ENCODE measurements at places on chromosomes 5 and 9.
A peak's percentile ranks its signal among the peaks of the same experiment; 100 is the strongest.

- DNase-seq = no peak
Observed at GRCh38 chr9:19446361-19446861, 37.6 kb downstream of the ACER2 start.

DNA sequence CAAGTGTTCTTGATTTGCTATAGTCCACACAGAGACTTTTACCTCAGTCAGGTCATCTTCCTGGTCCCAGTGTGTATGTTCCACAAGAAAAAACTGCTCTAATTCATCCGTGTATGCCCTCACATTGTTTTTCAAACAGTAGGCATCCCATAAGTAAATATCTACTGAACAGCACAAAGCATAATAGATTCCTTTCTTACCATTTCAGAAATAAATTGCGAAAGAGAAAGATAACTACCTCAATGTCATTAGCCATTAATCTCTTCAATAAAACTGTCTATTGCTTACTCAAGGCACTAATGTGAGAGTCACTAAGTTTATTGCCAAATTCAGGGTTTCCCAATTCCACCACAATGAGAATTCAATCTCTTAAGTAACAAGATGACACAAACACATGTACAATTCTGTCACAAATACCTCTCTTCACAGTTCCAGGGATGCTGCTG lies 9.6 kb downstream of the FBXW2 start:
- no peak for DNase-seq

- DNase-seq = no peak
Observed at GRCh38 chr9:134200730-134201129, 36.4 kb upstream of the RNU6ATAC start.

DNA sequence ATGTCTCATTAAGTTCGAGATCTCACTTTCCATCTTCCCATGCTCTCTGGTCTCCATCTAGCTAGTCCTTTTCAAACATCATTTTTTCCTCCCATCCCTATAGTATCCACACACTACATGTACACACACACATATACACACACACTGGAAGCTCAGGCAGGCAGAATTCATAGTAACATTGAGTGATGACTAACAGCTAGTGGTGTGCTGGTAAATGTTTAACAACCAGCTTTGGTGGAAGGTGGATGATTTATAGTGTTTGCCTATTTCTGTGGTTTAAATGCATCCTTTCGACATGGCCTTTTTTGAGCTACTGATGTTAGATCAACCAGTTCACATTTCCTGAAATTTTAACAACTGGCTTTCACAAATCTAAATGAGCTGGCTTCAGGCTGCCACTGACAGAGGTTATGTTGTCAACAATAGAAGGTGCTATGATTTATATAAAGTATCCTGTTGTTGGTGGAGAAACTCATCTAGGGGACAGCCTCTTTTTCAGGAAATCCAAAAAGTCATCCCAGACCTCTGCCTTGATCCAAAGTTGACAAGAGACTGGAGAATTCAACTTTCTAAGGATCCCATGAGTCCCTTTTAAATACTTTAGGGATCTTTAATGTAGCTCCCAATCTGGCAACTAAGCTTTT lies 117.8 kb downstream of the CCDC192 start:
- no peak for DNase-seq

- no peak for DNase-seq
Observed at GRCh38 chr9:34385561-34386230, 9.0 kb upstream of the MYORG start.

DNA sequence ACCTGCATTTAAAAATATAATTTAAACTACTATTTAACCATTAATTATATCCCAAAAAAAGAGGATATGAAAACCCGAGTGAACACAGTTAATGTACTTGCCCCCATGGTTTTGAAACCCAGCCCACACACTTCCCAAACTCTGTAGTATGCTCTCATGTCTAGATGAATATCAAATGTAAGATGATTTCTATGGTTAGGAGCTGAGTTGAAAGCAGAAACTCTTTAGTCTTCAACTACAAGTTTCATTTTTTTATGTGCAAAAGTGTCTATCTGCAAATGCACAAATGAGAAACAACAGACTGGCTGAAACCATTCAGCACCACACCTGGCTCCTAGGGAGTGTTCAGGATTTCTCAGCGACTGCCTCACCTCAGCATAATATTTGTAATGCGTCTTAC lies 183.3 kb downstream of the SEMA5A start:
- no peak for DNase-seq

GRCh38 chr9:19181561-19181960 lies 48.9 kb upstream of the DENND4C start:
- no peak for DNase-seq

DNA sequence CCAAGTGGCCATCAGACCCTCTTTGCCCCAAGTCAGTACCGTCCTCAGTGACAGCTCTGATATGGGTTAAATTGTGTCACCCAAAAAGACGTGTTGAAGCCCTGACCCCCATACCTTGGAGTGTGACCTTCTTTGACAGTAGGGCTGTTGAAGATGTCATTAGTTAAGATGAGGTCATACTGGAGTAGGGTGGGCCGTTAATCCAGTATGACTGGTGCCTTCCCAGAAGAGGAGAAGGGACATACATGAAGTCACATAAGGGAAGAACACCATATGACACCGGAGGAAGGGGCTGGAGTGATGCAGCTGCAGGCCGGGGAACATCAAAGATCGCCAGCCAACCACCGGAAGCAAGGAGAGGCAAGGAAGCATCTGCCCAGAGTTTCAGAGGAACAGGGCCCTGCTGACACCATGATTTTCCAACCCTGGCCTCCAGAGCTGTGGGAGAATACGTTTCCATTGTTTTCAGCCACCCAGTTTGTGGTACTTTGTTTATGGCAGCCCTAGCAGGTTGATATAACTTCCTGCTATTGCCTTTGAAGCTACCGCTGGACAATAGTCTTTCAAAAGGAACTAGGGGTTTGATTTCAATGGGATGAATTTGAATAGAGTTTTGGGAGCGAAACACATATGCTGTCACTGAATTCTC lies 36.4 kb upstream of the CPEB4 start:
- no peak for DNase-seq

GRCh38 chr5:112717506-112718082 lies 20.1 kb upstream of the APC start:
- DNase-seq = no peak

DNA sequence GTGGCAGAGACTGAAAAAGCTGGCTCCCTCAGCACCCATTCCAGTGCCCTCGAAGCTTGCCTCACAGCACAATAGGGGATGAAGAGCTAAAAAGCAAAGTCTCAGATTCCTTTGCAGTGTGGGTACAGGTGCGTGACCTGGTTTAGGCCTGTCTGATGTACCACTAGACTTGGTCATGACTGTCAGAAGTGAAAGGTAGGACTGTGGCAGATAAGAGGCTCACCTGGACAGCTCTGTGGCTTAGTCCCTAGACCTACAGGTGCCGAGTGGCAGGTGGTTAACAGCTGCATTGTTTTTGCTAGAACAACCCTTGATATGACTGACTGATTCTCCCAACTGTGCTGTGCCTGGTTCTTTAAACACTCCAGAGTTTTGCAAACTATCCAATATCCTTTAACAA lies 14.7 kb upstream of the SFXN1 start:
- DNase-seq = no peak

GRCh38 chr9:125878164-125878631 lies 131.0 kb downstream of the PBX3 start:
- no peak for DNase-seq

DNA sequence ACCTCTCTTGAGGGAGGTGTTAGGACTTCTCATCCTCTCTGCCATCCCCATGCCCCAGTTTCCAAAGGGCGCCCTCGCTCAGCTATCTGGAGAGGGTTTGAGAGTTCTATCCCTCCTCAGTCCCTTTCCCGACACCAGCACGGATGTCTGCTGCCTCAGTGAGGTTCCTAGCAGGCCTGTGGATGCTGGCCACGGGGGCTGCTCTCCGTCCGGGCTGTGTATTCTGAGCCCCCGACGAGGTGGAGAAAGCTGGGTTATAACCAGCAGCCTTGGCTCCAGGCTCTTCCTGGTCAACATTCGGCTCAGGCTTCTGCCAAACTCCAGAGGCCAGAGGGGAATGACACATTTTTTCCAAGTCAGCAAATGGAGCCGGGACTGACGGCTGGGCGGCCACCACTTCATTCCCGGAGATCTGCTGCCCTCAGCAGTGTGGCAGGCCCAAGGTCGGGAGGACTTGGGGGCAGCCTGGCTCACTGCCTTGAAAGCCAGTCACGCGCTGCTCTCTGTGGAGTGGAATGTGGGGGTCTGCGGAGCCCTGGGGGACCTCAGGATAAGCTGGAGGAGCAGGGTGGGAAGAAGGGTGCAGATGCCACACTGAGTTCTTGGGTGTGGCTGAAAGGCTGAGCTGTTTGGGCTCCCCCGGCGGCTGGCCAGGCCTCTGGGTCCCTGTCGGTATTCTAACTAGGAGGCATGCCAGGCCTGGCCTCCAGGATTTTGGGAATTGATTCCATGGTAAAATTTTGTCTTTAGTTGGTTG lies 27.4 kb downstream of the PTPA start:
- DNase-seq = no peak

- no peak for DNase-seq
Observed at GRCh38 chr5:62126090-62126489, 179.9 kb upstream of the KIF2A start.

- DNase-seq = no peak
Observed at GRCh38 chr9:109817146-109817845, 37.3 kb downstream of the PALM2AKAP2 start.

- DNase-seq = peak; percentile 15
Observed at GRCh38 chr5:150624334-150625163, 15.9 kb upstream of the SYNPO start.

DNA sequence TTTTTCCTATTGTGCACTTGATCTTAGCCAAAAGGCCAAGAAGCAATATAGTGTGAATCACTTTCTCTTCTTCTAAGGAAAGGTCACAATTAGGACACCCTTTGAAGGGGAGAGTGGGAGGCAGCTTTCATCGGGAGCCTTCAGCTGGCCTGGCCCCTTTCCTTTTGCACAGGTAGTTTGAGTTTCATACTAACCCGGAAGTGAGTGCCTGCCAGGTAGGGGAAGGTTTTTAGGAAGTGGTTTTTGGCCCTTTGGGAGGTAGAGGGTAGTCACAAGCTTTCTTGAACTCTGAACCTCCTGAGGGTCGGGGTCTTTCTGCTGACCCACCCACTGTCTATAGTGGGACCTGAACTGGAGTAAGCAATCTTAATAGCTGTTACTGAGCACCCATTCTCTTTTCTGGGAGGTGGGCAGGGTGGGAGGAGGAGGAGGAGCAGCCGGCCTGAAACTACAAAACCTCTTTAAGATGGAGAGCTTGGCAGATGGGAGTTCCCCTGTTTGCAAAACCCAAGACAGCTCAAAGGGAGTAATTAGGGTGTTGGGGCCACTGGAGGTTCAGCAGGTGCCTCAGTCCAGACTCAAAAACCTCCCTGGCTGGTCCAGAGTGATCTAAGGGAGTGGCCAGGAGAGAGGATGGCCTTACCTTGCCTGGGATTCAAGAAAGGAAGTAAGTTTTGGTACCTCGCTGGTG lies 6.0 kb downstream of the LARP1 start:
- no peak for DNase-seq

GRCh38 chr9:34987160-34987901 lies 2.2 kb upstream of the DNAJB5 start:
- DNase-seq = no peak

- DNase-seq = no peak
Observed at GRCh38 chr9:87793292-87793691, 67.4 kb downstream of the CTSL start.

DNA sequence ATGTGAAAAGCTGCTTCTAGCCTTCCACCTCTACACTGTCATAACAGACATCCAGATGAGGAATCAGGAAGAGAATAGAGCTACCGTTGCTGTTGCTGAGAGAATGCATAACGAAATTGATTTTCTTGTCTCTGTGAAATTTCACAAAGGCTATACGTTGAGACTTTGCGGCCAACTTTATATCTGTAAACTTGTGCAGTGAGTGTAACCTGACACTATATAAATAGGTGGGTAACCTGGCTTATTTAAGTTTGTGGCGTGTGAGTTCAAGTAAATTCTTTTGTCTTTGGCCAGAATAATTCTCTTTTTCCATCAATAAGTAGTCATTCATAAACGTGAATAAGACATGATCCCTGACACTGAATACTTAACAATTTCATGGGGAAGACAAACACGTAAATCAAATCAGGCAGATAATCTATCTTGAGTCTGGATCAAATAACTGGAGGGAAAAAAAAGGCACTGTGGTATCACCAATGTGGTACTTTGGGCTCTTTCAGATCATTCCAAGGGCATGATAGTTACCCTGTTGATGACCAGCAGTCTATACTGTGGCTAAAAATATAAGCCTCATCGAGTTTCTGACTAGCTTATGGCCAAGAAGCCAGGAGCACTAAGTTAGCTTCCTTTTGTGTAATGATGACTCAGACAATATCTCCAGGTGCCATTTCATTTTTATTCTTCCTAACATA lies 98.2 kb upstream of the RASA1 start:
- DNase-seq = no peak

- no peak for DNase-seq
Observed at GRCh38 chr5:171129308-171129707, 179.7 kb upstream of the TLX3 start.

GRCh38 chr5:1193591-1193985 lies 7.8 kb upstream of the SLC6A19 start:
- no peak for DNase-seq

All from stimulated activated CD8-positive, alpha-beta memory T cell treated with anti-CD3 and anti-CD28 coated beads, Interleukin-7, amount 100 ng/mL, for 4 hours (primary cell).